NCI-H2081 treated with DMSO at 0.1 percent for 48 hours (cell line): ENCODE measurements at places on chromosomes 7 and 10.

DNA sequence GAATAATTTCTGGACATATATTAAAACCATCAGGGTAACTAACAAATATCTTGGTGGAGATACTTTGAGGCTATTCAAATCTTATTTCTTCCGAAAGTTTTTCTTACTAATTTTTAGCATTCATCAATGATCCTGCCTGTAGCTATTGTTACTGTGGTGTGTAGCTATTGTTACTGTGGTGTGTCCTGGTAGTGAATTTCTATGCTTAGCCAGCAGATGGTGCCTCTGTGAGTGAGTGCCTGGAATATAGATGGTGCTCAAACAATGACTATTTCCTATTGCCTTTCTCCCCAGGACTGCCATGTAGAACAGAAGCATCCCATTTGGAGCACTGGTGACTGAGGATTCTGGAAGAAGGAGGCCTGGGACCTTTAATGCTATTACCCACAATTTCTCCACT, 245.7 kb downstream of the CCSER2 start:
- no peak for DNase-seq

GRCh38 chr7:101231644-101232043, 6.0 kb downstream of the CLDN15 start:
- no peak for DNase-seq

DNA sequence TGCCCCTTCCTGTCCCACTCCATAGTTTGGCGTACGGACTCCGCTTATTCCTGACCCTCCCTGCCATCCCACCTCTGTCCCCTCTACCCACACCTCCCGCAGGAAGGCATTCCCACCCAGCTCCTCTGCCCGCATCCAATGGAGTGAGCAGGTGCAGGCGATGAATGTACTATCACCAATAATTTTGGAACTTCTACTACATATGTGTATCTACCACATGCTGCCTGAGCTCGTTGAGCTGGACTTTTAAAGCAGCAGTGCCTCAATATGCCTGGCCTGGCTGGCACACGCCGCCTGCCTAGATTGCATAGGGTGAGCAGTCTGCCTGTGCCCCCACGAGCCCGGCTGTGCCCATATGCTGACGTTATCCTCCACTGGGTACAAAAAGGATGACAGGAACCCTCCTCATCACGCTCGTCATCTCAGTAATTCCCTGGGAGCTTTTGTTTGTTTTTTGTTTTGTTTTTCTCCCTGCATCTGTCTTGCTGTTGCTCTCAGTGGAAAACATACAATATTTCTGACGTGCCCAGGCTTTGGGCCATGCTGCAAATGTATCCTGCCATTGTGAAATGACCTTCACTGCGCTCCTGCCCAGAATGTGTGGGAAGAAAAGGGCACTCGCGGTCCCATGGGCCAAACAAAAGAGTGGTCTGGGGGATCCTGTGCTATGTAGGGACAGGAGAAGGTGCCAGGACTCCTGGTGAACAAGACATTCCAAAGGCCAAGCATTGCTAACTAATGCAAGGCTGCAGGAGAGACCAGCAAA, 302.8 kb downstream of the PTPRN2 start:
- no peak for DNase-seq

DNA sequence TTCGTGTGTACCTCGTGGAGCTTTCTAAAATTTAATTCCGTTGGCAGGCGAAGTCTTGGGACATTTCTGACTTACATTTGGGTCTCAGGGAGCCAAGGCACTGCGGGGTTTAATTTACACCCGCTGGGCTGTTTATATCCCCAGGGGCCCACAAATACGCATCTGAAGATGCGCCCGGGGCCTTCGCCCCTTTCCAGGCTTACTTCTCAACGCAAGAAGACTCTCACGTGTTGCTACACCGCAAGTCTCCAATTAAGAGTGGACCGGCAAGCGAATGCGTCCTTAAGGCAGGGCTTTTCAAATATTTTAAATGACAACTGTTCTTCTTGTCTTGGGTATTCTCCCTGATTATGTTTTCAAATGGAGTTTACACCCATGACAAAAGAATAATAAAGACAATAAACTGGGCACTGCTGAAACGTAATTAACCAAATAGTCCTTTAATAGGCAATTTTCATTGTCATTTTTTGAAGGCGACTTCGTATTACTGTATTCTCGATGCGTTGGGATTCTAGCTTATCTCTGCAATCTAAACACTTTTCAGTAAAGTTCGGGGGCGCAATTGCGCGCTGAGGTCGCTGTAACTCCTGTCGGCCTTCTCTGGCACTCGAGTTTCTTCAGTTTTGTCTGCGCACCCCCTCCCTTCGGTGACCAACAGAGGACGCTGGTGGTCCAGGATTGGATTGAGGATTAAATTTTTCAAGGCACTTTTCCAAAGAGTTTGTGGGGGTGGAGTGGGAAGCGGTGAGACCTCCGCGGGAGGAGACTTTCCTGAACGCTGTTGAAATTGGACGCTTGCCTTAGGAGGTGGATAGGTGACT, 837 bp upstream of the IGFBP3 start:
- DNase-seq: no peak

- DNase-seq: no peak
These were observed 21.6 kb downstream of the GARS1 start for GRCh38 chr7:30616318-30616717.

- no peak for DNase-seq
These were observed 17.6 kb downstream of the LIMK1 start for GRCh38 chr7:74101061-74101681.

GRCh38 chr7:45583296-45583695, 9.1 kb downstream of the ADCY1 start:
- no peak for DNase-seq

- DNase-seq: no peak
These were observed 32.4 kb upstream of the RET start for GRCh38 chr10:43044448-43044921.

- DNase-seq: no peak
These were observed 2.3 kb upstream of the CTTNBP2 start for GRCh38 chr7:117875566-117875965.

DNA sequence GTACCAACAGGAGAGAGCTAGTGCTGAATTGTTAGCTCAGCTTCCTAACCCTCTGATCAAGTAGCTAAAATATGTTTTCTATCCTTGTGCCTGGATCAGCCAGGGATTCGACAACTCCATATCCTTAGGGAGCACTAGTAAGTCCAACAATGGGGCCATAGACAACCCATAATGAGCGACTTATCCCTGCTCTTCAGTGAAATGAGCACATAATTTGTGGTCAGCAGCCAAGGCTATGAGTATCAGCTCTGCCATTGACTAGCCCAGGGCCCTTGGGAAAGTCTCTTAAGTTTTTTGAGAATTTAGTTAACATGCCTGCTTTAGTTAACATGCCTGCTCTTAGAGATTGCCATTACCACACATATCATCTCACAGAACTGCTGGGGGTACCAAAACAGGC, 39.3 kb downstream of the COL1A2 start:
- DNase-seq: no peak

DNA sequence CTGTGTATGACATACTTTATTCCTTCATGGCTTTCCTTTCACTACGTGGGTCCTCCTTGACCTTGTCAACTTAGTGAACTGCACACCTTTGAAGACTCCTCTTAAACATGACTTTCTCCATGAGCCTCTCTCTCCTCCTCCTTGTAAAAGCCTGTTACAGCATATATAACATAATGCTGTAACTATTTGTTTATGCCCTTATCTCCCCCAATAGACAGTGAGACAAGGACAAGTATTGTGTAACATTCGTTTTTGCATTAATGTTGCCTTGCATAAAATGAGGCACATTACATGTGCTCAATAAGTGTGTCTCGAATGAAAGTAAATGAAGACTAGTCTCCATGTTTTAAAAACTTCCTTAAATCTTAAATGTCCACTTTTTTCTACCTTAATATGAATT, 4.3 kb upstream of the LAMB1 start:
- no peak for DNase-seq

GRCh38 chr7:5282543-5283316, at the start of gene SLC29A4:
Gene SLC29A4, plus strand, starts transcription at chr7:5282943. Its CDS starts 4,874 bp downstream, at chr7:5287817.
- DNase-seq: no peak

DNA sequence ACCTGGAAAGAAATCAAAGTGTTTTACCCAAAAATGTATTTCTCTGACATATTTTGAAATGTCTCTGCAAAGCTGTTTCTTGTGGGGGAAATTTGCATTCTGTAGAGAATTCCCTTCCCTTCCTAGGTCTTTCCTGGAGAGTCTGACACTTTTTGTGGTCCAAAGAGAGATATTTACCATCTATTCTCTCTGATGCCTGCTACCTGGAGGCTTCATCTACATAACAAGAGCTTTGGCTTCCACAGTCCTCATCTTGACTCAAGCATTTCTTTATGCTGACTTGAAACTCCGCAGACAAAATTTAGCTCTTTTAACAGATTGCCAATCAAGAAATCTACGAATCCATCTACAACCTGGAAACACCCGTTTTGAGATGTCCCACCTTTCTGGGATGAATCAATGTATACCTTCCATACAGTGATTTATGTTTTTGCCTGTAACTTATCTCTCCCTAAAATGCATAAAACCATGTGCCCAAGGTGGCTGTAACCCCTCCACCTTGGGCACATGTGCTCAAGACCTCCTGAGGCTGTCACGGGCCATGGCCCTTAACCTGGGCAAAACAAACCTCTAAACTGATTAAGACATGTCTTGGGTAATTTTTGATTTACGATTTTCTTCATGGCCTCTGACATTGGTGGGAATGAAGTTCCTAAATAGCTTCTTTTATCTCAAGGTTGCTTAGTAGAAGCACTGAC, 334.7 kb downstream of the GALNT17 start:
- no peak for DNase-seq

- DNase-seq: no peak
These were observed at the start of gene PRSS1 for GRCh38 chr7:142749218-142749993. Gene PRSS1, plus strand, starts transcription at chr7:142749472. Its CDS starts 13 bp downstream, at chr7:142749485.

DNA sequence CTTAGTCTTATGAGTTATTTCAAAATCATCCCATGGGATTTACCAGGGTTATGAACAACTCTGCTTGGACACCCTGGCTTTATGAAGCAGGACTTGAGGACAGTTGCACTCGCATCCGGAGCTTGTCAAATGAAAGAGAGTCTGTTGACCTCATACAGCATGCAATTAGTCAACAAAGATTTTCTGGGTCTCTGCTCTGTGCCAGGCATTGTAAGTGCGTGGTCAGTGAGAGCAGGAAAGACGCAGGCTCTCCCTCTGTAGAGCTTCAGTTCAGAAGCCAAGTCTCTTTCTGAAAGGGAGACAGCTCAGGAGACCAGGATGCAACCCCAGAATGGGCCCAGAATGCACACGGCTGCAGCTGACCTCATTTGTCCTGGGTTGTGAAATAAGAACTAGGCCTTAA, 45.5 kb upstream of the DMBT1 start:
- DNase-seq: no peak

DNA sequence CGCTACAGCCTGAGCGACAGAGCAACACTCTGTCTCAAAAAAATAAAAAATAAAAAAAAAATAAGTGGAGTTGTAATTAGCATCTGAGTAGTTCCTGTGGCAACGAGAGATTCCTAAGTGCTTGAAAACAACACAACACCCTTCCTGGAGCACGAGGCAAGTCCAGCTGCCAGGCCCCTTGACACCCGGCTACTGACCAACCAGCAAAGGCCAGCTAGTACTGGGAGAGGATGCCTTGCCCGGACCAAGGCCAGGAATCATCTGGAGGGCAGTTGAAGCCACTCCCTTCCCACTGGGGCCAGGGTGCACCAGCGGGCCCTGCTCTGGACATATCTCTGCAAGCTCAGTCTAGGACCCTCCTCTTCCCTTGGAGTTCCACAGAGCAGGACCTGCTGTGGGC, 536 bp downstream of the C10orf105 start:
- DNase-seq: no peak

DNA sequence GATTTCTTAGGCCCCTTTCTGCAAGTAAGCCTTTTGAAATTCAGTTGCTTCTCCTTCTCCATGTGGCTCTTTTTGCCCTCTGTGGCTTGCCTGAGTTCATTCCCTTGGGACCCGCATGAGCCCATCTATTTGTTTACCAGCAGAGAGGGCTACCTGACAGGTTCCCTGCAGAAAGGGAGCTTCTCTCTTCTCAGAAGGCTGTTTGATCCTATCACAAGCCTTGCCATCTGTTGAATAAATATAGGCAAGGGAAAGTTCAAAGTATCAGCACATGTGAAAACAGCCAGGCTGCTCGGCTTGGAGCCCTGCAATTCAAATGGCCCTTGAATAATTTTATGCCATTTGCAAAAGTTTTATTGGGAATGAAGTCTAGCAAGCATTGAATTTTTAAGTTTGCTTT, 720.2 kb upstream of the FZD8 start:
- DNase-seq: no peak

GRCh38 chr10:87861566-87861952, 1.8 kb downstream of the KLLN start:
- no peak for DNase-seq

DNA sequence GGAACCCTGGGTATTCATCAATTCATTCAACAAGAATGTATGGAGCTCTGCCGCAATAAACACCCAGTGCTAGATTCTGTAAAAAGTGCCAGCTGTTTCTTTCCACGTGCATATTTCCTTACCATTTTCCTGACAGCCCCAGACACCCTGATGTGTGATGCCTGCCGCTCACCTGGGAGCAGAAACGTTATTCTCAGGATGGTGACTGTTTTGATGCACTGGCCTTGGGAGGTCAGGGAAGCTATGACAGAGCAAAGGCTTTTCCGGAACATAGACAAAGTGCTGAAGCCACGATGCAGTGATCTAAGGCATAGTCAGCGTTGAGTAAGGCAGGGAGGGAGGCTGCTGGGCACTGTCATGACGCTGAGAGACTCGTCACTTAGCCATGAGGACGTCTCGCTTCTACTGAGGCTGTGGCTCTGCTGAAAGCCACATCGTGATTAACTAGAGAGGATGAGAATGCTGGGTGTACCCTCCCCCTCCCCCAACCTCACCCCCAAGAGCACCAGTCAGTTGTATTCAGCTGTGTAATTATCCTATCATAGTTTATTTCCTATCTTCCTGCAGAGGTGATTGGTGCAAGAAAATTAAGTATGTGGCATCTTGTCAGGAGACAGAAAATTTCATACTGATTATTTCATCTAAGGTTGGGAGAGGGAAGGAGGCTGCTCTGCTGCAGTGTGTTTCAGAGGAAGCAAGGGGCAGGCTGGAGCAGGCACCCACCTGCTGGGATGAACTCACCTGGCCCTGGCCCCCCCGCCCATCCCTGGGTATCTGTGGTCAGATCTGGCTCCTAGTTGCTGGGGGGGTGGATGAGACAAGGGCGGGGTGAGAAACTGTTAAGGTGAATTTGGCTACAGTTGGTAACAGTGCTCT, 48.8 kb upstream of the SMNDC1 start:
- no peak for DNase-seq

DNA sequence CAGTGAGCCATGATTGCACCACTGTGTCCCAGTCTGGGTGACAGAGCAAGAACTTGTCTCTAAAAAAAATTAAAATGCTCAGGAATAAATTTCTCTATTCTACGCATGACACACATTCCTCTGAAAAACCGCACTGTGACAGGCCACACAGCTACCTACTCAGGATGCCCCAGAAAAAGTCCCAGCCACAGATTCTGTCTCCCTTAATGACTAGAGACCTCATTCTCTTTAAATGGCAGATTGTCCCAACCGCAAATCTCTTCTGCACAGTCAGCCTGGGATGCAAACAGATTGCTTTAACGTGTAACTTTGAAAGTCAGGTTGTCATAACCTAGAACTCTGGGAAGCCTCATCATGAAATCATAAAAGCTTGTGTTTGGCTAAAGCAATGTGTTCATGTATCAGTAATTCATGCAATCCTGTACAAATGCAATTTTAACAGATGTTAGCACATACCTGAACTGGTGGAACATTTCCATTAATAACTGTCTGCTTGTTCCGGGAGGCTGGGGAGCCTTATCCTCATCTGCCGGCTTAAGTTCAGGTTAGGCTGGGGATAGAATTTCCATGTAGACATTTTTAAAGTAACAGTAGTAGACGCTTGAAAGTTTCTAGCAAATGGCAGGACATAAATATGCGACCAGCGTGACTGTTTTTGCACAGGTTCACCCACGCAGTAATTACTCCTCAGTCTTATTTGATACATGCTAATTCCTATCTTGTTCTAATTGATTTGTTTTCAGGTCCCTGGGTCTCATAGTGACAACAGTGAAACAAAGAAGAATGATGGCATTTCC, 26.2 kb upstream of the MSRB2 start:
- DNase-seq: no peak
